ENCODE measurements at places on chromosomes 12 and 14. TPM values are rescaled to one million over a fixed set of nuclear protein-coding genes. Genes with fewer than 3 reads are reported as not detected.

GRCh38 chr14:86022031-86022629, 492.2 kb downstream of the FLRT2 start:
- no peak for DNase-seq

- DNase-seq: no peak
Measured at GRCh38 chr12:108358580-108358965, 19.5 kb upstream of the CMKLR1 start.

- no peak for DNase-seq
Measured at GRCh38 chr12:4027412-4027811, 154.2 kb upstream of the PARP11 start.

Gene DNAJC22
- polyA plus RNA-seq: 2.8 TPM

Gene KRT4
- polyA plus RNA-seq: 0.20 TPM

Gene SLC16A7
- polyA plus RNA-seq: 2.3 TPM

DNA sequence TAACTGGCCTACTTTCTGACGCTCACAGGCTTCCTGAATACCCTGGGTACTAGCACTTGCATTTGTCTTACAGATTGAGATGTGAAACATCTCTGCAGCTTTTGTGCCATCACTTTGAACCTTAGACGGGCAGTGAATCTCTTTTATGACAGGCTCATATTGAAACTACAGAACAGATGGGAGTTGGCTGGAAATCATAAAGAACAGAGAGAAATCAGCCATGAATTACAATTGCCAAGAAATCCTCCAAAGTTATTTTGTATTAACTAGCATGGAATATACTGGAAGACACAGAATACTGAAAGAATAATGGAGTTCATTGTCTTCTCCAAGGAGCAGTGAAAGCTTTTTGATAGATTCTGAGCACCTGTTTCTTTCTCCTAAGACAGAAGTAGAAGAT, 32.7 kb downstream of the MYF5 start:
- no peak for DNase-seq

GRCh38 chr14:74641601-74642391, 29.8 kb upstream of the LTBP2 start:
- DNase-seq: no peak

DNA sequence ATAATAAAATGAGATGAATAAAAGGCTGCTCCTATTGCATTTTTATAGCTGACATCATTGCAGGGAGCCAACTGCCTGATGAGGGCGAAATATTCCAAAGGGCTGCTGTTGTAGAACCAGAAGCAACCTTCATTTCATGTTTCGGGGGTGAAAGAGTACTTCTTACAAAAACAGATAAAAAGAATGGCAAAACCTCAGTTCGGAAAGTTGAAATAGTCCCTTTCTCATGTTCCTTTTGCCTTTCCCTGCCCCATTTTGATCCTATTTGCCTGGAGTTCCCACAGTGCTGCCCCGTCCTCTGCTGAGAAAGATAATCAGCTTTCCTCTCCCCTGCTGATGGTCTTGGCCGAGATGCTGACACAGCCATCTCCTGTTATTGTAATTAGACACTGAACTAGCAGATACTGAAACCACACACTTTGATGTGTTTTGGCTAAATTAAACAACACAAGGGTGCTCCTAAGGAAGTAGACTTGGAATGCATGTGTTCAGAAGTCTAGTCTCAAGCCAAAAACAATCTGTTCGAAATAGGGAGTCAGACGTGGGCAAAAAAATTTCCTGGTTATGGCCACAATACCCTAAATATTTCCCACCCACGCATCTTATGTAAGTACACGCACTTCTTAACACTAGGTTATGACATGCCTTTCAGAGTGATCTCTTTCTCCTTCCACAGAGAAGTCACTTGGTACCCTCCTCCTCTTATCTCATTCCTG, 117.2 kb downstream of the PPM1H start:
- no peak for DNase-seq

Gene CCER1
- not detected for polyA plus RNA-seq

DNA sequence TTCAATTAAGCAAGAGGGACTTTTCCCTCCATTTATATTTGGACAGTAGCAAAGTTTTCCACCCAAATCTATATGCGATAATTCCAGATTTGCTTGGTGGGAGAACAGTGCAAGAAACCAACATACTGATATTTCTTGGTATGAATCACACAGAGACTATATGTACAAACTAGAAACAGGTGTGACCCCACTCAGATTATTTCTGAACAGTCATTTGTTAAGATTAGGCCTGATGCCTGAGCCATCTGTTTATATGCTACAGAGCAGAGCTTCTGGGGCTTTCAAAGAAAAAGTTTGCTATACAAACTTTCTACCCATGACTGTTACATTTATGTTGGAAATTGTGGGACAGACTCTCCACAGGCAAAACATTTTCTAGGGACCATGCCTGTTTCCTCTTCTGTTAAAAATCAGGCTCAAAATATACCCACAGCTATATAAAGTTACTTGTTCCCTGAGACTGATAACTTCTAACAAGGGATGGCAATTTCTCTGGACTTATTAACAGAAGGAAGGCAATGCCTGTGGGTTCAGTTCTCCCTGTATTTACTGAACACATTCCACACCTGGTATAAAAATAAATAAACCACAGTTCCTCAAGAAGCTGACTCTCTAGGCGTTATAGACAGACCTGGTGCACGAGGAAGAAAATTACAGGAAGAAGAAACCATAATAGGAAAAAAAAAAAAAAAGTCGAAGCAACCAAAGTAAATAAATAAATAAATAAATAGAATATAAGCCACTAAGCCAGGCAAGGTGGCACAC, 8.0 kb downstream of the PTPN21 start:
- no peak for DNase-seq

Measured in spinal cord (tissue), 10 donors.